ENCODE measurements at places on chromosomes 3 and 15.

- DNase-seq: no peak
Measured at GRCh38 chr3:71072986-71073385, 510.5 kb downstream of the FOXP1 start.

- DNase-seq: no peak
Measured at GRCh38 chr15:88586401-88587162, 34.6 kb upstream of the AEN start.

GRCh38 chr3:29324180-29324651, 43.3 kb downstream of the RBMS3 start:
- DNase-seq: no peak

GRCh38 chr3:135495891-135496290, 469.6 kb upstream of the PPP2R3A start:
- no peak for DNase-seq

DNA sequence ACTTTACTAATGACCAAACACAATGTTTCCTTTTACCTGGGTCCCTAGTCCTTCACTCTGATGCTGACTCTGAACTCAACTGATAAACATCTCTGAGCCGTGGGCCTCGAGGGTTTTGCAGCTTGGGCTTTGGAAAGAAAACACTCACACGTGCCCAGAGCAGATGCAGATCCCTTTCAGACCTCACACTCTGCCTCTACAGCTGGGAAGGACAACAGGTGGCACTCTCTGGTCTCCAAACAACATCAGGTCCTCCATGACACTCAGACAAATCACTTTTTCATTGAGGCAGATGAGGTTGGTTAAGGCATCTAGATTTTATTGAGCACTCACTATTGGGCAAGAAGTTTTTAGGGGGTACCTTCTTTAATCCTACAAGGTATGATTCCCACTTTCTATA, 64.7 kb upstream of the NTRK3 start:
- no peak for DNase-seq

GRCh38 chr15:47820747-47821319, 103.5 kb downstream of the SEMA6D start:
- no peak for DNase-seq

All from activated T-cell treated with anti-CD3 and anti-CD28 coated beads for 1 hour (primary cell).